Thoracic aorta (tissue), 2 donors: ENCODE measurements at places on chromosomes 12 and 14. TPM values are rescaled to one million over a fixed set of nuclear protein-coding genes. Genes with fewer than 3 reads are reported as not detected.

- peaks cover 5% of the 10 kb centered on the region for H3K4me1 ChIP-seq
- H3K36me3 ChIP-seq: peaks cover 9% of the 10 kb centered on the region
- H3K27ac ChIP-seq: no peak overlapping the region
- no peak for DNase-seq
- no peak overlapping the region for H3K4me3 ChIP-seq
- H3K27me3 ChIP-seq: no peaks in the 10 kb centered on the region
Observed at GRCh38 chr14:100386121-100386520, 63.0 kb downstream of the SLC25A47 start.

DNA sequence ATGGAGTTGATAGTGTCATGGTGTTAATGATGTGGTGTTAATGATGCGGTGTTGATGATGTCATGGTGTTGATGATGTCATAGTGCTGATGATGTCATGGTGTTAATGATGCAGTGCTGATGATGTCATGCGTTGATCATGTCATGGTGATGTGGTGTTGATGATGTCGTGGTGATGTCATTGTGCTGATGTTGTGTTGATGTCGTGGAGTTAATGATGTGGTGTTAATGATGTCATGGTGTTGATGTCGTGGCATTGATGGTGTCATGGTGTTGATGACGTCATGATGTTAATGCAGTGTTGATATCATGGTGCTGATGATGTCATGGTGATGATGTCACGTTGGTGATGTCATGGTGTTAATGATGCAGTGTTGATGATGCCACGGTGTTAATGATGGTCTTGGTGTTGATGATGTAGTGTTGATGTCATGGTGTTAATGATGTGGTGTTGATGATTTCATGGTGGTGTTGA, 49.1 kb upstream of the RIMBP2 start:
- no peaks in the 10 kb centered on the region for H3K4me1 ChIP-seq
- H3K27me3 ChIP-seq: no peaks in the 10 kb centered on the region
- H3K4me3 ChIP-seq: no peak overlapping the region
- no peaks in the 10 kb centered on the region for H3K36me3 ChIP-seq
- H3K27ac ChIP-seq: no peak overlapping the region

DNA sequence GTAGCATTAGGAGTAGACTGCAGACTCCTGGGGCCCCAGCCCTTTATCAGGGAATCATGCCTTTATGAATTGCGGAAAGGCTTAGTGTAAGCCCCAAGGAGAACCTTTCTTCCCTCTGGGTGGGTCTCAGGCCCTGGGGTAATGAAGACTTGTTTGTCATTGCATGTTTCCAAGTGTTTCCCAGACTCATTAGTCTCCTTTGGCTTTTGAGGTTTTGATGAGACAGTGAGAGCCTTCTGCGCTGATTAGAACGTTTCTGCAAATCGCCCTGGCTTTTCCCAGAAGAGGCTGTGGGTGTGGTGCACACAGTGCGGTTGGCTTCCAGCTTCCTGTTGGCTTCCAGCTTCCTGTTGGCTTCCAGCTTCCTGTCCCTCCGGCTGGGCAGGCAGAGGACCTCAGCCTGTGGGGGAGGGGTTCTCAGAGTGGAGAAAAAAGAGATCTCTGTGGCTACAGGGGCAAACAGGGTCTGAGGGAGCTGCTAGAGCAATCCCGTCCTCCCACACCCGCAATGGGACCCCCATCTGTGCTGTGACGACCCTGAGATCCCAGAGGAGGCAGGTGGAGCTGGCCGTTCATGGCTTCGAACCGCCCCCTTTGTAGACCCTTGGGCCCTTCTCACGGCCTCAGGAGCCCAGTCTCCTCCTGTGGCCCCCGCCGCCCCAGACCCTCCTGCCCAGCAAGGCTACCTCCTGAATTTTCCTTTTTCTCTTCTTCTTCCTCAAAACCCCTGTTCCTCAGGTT, 42.1 kb downstream of the GPR68 start:
- no peaks in the 10 kb centered on the region for H3K4me1 ChIP-seq
- no peak overlapping the region for H3K4me3 ChIP-seq
- H3K27ac ChIP-seq: no peak overlapping the region

- H3K36me3 ChIP-seq: no peaks in the 10 kb centered on the region
- H3K27ac ChIP-seq: no peak overlapping the region
- no peak for DNase-seq
- H3K4me3 ChIP-seq: no peak overlapping the region
Observed at GRCh38 chr12:92690601-92691000, 12.2 kb upstream of the PLEKHG7 start.

Gene KLRC1
- 0.54 TPM for total RNA-seq

- no peak overlapping the region for H3K27ac ChIP-seq
- no peak for DNase-seq
- H3K27me3 ChIP-seq: no peaks in the 10 kb centered on the region
- no peaks in the 10 kb centered on the region for H3K4me1 ChIP-seq
Observed at GRCh38 chr14:48333221-48333920, 658.0 kb upstream of the MDGA2 start.

Gene GALNT16
- 15.8 TPM for total RNA-seq

DNA sequence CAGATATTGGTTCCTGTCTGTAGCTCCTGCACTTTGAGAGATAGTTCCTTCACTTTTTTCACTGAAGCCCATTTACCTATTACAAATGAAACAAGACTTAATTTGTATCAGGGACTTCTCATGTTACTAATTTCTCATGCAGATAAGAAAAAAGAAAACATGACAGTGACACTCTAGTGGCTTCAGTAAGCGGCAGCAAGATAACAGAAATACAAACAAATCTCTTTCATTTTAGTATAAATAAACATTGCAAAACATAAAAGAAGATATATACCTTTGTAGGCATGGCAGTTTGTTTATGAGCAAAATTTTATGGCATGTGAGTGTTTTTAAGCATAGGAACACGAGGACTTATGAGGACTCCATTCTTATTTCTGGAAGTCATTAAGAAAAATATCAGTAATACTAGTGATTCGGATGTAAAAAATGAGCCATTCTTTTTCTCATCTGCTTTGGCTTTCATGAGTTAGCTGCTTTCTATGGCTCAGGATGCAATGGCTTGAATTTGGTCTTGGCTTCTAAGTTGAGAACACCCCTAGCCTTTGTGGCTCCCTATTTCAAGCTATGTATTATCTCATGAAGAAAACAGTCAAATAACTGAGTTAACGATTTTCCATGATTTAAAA, 310.1 kb upstream of the RGS6 start:
- no peak for DNase-seq
- no peaks in the 10 kb centered on the region for H3K4me1 ChIP-seq
- H3K36me3 ChIP-seq: peaks cover 4% of the 10 kb centered on the region

GRCh38 chr14:91723501-91723900, 8.4 kb downstream of the CATSPERB start:
- no peaks in the 10 kb centered on the region for H3K4me1 ChIP-seq
- DNase-seq: no peak
- no peaks in the 10 kb centered on the region for H3K36me3 ChIP-seq
- no peaks in the 10 kb centered on the region for H3K27me3 ChIP-seq
- no peak overlapping the region for H3K4me3 ChIP-seq

- no peaks in the 10 kb centered on the region for H3K36me3 ChIP-seq
- H3K4me1 ChIP-seq: peaks cover 11% of the 10 kb centered on the region
- peak overlapping the region; percentile 72 for H3K4me3 ChIP-seq
- no peak for DNase-seq
- peak overlapping the region; percentile 66 for H3K27ac ChIP-seq
- no peaks in the 10 kb centered on the region for H3K27me3 ChIP-seq
Observed at GRCh38 chr14:22822571-22823098, 7.1 kb upstream of the MRPL52 start.

Gene RPS26
- total RNA-seq: 103 TPM

DNA sequence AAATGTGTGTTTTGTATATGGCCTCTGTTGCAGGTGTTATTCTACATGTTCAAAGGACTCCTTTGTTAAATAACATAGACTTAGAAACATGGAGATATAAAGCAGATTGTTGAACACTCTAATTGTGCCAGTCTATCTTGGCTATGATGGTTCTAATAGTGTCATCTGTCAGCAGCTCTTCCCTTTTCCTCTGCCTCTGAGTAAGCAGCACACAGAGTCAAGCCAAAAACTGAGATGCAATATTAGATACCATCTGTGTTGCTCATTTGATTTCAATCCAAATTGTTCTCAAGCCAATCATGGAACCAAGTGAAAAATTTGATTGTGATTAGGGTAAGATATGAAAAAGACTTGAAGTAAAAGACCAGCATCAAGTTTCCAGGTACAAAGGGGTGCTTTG, 871.1 kb upstream of the MGAT4C start:
- no peaks in the 10 kb centered on the region for H3K27me3 ChIP-seq
- H3K36me3 ChIP-seq: no peaks in the 10 kb centered on the region
- H3K4me3 ChIP-seq: no peak overlapping the region
- no peak for DNase-seq
- H3K4me1 ChIP-seq: no peaks in the 10 kb centered on the region
